ENCODE measurements at places on chromosomes 11 and 22.

GRCh38 chr22:38233427-38233826, 31.6 kb downstream of the MAFF start:
- no peak for DNase-seq

DNA sequence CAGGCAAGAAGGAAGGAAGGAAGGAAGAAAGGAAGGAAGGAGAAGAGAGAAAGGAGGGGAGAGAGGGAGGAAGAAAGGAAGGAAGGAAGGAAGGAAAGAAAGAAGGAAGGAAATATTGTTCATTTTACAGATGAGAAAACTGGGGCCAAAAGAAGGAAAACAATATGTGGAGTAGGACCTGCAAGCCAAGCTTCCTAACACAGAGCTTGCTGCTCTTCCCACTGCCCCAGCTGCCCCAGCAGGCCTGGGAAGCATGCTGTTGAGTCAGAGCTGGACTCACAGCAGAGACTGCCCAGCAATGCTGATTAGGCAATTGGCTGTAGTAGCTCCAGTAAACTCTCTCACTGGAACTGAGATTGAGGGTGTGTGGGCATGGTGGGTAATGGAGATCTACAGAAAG, 42.6 kb upstream of the SMCO4 start:
- DNase-seq: peak; percentile 71

GRCh38 chr22:37525746-37526350, 6.6 kb upstream of the CARD10 start:
- peak; percentile 16 for DNase-seq

DNA sequence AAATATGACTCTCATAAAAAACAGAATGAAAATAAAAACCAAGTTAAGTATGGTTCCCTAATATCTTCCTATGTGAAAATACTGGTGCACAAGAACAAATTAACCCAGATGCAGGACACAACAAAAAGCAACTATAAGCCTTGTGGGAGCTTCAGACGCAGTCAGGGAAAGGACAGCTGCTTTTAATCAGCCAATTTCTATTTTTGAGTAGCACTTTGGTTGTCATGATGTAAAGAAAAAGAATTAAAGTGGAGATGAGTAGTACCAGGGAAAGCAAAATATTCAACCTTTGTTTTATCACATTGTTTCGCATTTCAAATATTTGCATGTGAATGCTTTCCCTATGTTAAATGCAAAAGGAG, 339.9 kb downstream of the SOX6 start:
- no peak for DNase-seq

- peak; percentile 76 for DNase-seq
Measured at GRCh38 chr11:67266449-67267187, at the start of gene GRK2. TSS of gene GRK2 (plus strand) at chr11:67266473. CDS start at chr11:67266700, 227 bp downstream.

DNA sequence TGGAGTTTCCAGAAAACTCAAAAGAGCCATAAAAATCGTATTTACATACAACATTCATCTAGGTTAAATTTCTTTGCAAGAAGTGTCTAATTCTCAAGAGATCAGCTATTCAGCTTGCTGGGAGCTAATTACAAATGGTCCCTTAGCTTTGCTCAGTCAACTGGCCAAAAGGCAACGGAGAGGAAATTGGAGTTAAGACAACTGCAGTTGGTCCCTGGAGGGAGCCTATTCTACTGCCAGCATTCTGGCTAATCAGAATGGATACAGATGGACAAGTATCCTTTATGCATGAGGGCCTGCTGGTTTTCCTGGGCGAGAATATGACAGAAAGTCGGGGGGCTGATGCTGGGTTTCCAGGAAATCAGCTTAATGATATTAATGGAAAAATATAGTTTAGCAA, 45.5 kb downstream of the KCNJ1 start:
- no peak for DNase-seq

DNA sequence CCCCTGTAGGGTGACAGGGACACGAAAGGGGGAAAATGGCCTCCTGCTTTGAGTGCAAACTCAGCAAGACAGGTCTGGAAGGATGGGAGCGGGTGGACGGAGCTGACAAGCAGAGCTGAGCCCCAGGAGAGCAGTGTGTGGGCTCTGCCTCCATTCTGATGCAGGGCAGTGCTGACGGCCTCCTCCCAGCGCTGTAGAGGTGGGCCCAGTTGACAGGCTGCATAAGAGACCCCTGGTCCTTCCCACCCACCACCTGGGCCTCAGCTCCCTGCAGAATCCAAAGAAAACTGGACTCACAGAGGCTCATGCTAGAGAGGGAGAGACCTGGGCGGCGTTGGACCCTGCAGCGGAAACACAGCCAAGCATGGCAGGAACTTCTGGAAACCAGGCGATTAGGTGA, 1113.4 kb downstream of the BRD1 start:
- peak; percentile 31 for DNase-seq

GRCh38 chr11:62372871-62373270, 35.6 kb downstream of the ASRGL1 start:
- no peak for DNase-seq

GRCh38 chr11:88367310-88367709, 29.8 kb upstream of the CTSC start:
- no peak for DNase-seq

DNA sequence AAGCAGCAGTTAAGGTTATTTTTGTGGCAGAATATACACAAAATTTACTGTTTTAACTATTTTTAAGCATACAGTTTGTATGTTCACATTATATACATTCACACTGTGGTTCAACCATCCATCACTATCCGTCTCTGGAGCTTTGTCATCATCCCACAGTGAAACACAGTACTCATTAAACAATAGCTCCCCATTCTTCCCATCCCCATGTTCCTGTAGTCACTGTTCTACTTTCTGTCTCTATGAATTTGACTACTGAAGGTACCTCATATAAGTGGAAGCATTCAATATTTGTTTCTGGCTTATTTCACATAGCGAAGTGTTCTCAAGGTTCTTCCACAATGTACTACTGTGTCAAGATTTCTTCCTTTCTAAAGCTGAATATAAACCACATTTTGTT, 32.6 kb downstream of the ZBTB44 start:
- DNase-seq: no peak

GRCh38 chr22:47692811-47693210, 930.4 kb downstream of the TBC1D22A start:
- no peak for DNase-seq

- DNase-seq: no peak
Measured at GRCh38 chr11:85806876-85807275, 4.1 kb downstream of the SYTL2 start.

GRCh38 chr11:16946477-16947282, 67.5 kb downstream of the PLEKHA7 start:
- DNase-seq: no peak

DNA sequence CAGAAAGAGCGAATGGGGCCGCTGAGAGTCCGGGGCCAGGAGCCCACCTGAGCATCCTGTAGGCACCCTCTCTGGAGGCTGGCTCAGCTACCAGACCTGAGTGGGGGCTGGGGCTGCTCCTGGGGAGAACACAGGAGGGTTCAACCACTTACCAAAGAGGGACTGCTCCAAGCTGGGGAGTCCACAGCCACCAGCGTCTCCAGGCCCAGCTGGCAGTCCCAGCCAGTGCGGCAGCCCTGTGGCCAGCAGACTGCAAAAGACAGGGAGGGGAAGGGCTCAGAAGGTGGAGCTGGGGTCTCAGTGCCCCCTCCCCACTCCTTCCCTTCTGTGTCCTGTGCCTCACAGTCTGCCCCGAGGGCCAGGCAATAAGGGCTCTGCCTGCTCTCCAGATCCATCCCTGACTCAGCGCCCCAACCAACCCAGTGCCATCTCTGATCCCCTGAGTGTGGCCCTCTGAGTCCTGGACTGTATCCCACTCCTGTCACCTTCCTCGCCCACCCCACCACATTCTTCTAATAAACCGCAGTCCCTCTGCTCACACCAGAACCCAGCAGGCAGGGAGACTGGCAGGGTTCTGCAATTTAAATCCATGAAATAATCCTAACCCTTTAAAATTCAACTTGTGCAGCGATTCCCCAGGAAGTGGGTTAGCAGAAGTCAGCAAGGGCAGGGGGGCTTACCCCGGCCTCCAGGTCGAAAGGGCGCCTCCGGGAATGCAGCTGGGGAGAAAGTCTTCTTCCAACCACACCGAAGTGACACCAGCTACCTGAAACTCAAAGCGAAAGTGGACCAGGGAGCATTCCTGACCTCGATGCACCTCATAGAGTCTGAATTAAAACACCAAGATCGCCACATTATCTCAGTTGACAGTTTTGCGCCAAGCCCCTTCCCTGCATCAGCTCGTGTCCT, 13.3 kb downstream of the CHST1 start:
- no peak for DNase-seq

DNA sequence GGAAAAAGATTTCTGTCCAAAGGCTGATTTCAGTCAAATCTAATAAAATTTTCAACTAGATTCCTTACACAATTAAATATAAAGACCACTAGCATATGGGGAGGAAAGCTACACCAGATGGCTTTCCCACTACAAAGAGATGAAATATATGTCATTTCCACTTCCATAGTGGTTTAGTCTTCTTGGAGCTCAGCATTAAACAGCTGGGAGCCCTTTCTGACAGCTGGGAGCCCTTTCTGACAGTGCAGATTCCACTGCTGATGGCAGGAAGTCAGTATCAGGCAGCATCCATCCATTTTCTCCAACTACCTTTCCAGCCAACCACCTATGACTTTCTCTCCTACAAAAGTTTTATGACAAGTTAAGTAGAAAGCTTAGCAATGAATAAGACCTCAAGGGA, 177.9 kb downstream of the RRAS2 start:
- no peak for DNase-seq

- DNase-seq: no peak
Measured at GRCh38 chr22:26479043-26479791, 4.4 kb downstream of the HPS4 start.

GRCh38 chr11:7143908-7144307, 55.1 kb downstream of the RBMXL2 start:
- DNase-seq: no peak

DNA sequence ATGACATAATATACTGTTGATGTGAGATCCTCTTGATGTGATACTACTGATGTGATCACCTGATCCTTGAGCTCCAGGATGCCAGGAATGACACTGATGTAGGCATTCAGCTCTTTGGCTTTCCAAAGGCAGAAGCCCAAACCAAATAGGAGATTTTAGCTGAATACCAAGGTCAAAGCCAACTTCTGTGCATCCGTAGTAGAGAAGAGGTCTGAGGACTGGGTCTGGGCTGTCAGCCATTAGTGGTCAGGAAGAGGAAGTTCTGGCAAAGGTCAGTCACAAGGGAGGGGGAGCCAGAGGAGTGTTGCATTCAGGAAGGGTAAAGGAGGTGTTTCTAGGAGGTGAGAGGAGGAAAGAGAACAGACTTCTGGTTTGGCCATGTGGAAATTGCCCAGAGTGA, 53.4 kb upstream of the PARVG start:
- DNase-seq: no peak

GRCh38 chr11:130940706-130941105, 24.4 kb upstream of the SNX19 start:
- no peak for DNase-seq

GRCh38 chr22:43344520-43344787, 1.3 kb upstream of the SCUBE1 start:
- DNase-seq: no peak

- no peak for DNase-seq
Measured at GRCh38 chr11:135001581-135001980, 589.5 kb upstream of the B3GAT1 start.

DNA sequence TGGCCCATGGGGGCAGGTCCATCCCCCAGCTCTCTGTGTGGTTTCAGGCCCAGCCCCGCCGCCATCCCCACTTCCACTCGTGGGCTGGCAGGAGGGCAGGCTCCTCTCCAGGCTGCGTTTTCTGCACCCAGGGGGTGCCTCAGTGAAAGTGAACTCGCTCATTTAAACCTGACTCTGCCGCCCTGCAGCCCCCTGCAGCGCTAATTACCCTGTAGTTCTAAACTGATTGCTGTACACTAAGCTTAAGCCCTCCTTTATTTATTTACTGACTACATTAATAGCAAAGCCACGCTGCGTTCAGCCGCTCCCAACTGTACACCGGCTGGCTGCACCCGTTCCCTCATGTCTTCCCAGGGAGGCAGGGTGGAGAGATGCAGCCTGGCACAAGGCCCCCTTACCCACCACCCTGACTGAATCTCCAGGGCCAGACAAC, 36.6 kb upstream of the NNMT start:
- DNase-seq: no peak

All from right lobe of liver (tissue), 6 donors.